ENCODE measurements at places on chromosomes 12 and 14.

GRCh38 chr12:54228471-54228870 lies 39.7 kb upstream of the SMUG1 start:
- peaks cover 3% of the 10 kb centered on the region for H3K36me3 ChIP-seq
- no peak for DNase-seq
- H3K4me1 ChIP-seq, result peaks cover 36% of the 10 kb centered on the region
- H3K27me3 ChIP-seq, result peaks cover 2% of the 10 kb centered on the region
- H3K27ac ChIP-seq, result no peak overlapping the region

- H3K27me3 ChIP-seq, result peaks cover 4% of the 10 kb centered on the region
- no peak for DNase-seq
- peak overlapping the region; percentile 98 for H3K4me3 ChIP-seq
- peak overlapping the region; percentile 90 for H3K27ac ChIP-seq
Measured at GRCh38 chr12:66131067-66131688, 628 bp upstream of the LLPH start.

- H3K4me1 ChIP-seq, result peaks cover 18% of the 10 kb centered on the region
- no peaks in the 10 kb centered on the region for H3K36me3 ChIP-seq
- no peak overlapping the region for H3K4me3 ChIP-seq
- no peak for DNase-seq
- peaks cover 16% of the 10 kb centered on the region for H3K27me3 ChIP-seq
Measured at GRCh38 chr14:49863487-49864281, 11.1 kb upstream of the NEMF start.

DNA sequence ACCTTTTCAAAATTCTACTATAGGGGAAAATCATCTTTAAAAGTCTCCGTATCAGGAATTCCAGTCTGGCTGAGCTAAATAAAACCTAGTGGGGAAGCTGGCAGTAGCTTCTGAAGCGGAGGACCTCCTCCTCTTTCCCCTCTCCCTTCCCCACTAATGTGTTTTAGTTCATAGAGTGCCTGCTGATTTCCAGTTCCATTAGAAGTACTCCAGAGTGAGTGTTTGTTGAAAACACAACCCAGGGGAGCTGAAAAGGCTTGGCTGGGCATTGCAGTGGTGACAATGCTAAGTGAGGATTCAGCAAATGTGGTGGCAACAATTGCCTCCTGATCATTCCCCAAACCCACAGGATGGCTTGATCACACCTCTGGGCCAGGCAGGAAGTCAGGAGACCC lies 144.2 kb upstream of the FRMD6 start:
- H3K27me3 ChIP-seq, result peaks cover 2% of the 10 kb centered on the region
- H3K27ac ChIP-seq, result no peak overlapping the region
- H3K4me1 ChIP-seq, result peaks cover 3% of the 10 kb centered on the region
- DNase-seq, result no peak
- no peaks in the 10 kb centered on the region for H3K36me3 ChIP-seq
- no peak overlapping the region for H3K4me3 ChIP-seq

DNA sequence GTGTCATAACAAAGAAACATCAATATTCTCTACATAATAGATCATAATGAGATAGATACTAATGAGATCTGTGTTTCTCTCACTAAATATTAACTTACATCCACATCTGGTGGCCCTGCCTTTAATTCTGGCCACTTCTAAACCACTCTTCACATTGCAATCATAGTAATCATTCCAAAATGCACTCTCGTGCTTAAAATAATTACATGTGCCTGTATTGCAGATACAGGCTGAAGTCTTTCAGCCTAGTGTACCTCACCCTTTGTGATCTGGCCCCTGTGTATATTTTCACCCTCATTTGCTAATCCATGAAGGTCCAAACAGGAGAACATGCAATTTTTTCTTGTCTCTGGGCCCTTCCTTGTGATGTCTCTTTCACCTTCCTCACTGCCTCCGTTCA lies 108.0 kb downstream of the LIN7A start:
- no peak overlapping the region for H3K4me3 ChIP-seq
- H3K36me3 ChIP-seq, result no peaks in the 10 kb centered on the region
- H3K4me1 ChIP-seq, result no peaks in the 10 kb centered on the region
- no peak overlapping the region for H3K27ac ChIP-seq
- no peaks in the 10 kb centered on the region for H3K27me3 ChIP-seq

- peaks cover 15% of the 10 kb centered on the region for H3K36me3 ChIP-seq
- H3K4me3 ChIP-seq, result peak overlapping the region; percentile 42
- DNase-seq, result peak; percentile 13
Measured at GRCh38 chr12:122366685-122367475, 55.6 kb downstream of the CLIP1 start.
